NCI-H2081 treated with DMSO at 0.1 percent for 48 hours (cell line): ENCODE measurements at places on chromosomes 12 and 14.

GRCh38 chr14:103317976-103318580 lies 16.0 kb upstream of the EIF5 start:
- DNase-seq = no peak

DNA sequence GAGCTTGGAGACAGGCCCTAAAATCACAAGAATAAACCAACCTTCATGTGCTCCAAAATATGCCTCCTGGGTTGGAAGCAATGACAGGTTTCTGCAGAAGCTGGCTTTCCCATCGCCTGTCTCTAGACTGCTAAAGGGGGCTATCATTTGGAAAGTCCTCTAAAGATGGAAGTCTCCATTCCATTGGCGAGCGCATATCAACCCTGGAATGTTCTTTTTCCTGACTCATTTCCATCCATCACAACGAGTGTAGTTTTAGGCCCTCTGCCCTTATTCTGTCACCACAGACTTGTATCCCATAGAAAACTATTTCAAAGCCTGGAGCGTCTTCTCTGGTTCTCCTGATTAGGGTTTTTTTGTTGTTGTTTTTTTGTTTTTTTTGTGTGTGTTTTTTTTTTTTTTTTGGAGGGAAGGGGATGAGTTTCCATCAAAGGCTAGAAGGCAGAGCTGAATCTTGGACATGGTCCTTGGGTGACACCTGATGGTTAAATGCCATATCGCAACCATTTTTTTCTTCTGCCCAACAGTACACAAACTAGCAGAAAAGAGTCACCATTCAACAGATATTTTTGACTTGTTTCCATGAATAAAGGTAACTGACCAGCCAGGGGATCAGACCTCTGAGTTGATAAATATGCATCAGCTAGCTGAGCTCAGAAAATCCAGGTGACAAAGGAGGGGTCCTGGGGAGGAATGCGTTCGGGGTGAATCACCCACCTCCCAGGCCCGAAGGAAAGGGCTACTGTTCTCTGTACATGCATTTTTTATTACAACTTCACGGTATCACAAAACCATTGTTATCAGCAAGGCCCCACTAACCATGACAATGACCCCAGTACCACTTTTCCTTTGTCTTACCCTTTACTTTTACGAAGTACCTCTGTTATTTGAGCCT lies 40.5 kb downstream of the KCNA5 start:
- no peak for DNase-seq

DNA sequence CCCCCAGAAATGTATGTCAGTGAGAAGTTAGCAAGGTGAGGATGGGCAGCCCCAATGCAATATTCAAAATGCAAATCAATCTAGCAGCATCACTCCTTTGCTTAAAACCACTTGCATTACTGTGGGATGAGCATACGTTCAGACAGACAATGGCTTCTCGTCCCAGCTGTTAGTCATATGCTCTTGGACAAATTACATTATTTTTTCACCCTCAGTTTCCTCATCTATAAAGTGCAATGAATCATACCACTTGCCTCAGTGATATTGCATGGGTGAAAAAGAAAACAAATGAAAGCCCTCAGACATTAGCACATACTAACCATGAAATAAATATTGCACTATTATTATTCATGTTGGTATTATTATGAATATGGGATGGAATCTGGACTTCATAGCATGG lies 132.3 kb downstream of the C12orf75 start:
- DNase-seq = no peak

DNA sequence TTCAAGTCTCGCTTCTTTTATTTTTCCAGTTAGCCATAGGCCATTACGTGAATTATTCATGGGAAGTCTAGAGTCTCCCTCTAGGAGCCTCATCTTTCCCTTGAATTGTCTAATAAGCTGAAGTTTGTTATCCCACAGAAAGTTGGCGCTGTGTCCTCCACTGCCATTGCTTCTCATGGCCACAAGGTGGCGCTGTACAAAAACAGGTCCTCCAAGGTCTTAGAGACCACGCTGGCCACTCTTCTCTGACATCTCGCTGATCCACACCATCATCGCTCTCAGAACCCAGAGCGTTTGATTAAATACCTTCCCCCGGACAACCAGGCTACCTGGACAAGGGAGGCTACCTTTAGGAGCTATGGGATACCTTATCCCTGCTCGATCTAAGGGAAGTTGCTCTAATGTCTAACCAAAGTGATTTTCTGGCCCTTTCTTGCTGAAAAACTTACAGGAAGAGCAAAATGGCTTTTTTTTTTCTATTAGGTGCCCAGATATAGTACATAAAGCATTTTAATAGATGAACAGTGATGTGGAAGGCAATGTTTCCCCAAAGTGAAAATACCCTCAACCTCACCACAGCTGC lies 110.0 kb downstream of the CCDC60 start:
- DNase-seq = peak; percentile 1

DNA sequence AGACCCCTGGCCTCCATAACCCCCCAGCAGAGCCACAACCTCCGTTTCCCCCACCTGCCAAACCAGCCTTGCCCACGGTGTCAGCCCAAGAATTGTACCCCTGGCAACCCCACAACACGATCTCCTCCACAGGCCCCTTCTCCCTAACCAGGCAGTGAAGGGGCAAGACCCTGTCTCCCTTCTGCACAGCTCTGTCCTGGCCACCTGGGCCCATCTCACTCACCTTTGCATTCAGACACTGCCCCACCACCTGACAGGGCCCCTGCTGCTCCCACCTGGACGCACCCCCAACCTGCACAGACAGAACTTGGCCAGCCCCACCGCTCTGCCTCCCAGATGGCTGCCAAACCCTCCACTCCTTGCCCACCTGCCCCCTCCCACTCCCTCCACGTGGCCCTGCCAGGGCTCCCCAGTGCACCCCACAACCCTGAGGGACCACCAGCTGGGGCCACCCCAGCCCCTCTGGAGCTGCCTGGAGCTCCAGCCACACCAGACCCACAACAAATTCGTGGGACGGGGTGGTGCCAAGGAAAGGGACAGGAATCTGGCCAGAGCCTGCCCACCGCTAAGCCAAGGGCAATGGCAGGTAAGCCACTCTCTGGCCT lies 11.8 kb downstream of the AHNAK2 start:
- no peak for DNase-seq

DNA sequence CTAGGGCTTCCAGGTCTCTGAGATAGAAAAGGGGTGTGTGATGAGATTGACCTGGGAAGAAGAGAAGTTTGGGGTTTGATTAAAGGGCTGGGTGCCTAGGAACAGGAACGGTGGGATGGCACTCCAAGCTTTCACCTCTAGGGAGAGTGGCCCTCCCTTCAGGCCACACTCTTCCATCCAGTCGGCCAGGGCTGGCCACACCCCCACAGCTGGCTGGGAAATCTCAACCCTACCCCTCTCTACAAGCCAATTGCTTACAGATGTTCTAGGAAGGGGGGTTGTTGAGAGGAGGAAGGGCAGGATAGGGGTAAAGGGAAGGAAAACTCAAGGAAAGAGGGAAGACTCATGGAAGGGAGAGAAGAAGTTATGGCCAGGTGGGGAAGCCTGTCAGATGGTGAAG lies 6.6 kb upstream of the ITGA5 start:
- DNase-seq = no peak

DNA sequence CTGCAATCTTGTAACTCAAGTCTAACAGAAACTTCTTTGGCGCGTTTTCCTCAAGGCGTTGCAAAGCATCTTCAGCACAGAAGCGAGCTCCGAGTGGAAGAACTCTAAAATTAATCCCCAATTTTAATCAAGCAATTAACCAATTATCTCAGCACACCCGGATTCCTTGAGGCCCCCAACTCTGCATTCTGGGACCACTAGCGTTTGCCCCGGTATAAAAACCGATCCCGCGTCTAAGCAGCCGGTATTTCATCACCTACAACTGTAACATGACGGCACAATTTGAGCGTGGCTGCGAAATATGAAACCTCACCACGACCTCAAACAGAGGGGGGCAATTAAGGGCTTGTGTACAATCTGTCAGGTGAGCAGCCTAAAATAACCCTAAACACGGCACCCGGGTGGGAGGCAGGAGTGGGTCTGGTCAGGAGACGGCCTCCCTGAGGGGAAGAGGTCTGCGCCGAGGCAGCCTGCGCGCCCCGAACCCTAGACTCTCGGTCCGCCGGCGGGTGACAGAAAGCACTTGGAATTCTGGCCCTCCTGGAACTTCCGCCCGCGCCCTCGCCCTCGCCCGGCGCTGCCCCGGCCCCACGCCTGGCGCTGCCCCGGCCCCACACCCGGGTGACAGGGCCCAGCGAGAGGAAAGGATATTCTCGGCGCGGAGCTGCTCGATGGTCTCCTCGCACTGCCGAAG lies 594 bp downstream of the ZCCHC8 start:
- DNase-seq = peak; percentile 20

DNA sequence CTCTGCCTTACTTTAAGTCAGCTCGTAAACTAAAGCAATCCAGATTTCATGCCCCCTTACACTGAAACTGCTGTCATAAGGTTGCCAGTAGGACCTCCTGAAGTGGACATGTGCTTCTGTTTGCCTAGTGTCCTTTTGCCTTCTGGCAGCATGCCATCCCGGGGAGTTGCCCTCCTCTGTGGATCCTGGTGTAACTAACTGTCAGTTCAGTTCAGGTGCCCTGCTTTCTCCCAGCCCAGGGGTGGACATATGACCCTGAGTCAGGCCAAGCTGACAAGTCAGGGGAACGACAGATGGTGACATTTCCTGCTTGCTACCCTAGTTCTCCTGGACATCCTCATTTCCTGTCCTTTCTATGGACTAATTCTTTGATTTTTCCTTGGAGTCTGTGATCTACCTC lies 25.6 kb downstream of the AKAP6 start:
- DNase-seq = no peak

GRCh38 chr14:71995741-71996140 lies 63.5 kb downstream of the RGS6 start:
- DNase-seq = no peak

- no peak for DNase-seq
Observed at GRCh38 chr12:118870551-118870950, 110.8 kb upstream of the SRRM4 start.

GRCh38 chr12:15194456-15195368 lies 26.5 kb downstream of the RERG start:
- no peak for DNase-seq

GRCh38 chr12:65585648-65586602 lies 238.4 kb upstream of the HMGA2 start:
- no peak for DNase-seq

GRCh38 chr14:66509874-66510273 lies 1.9 kb downstream of the GPHN start:
- DNase-seq = no peak

DNA sequence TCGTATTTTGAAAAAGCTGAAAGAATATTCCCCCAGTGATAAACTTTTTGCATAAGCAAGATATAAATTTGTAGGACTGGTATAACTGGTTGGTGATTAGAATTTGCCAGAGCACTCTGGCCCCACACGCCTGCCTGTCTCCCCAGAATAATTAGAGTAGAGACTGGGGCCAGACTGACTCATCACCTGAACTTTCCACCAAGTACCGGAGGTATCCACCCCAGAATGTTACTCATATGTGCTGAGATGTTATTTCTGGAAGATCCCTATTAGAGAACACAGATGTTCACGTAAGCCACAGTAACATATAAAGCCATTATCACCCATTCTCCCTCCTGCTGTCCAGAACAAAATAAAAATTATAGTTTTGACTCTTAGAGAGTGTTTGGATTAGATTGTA lies 49.5 kb upstream of the PIWIL1 start:
- DNase-seq = no peak

DNA sequence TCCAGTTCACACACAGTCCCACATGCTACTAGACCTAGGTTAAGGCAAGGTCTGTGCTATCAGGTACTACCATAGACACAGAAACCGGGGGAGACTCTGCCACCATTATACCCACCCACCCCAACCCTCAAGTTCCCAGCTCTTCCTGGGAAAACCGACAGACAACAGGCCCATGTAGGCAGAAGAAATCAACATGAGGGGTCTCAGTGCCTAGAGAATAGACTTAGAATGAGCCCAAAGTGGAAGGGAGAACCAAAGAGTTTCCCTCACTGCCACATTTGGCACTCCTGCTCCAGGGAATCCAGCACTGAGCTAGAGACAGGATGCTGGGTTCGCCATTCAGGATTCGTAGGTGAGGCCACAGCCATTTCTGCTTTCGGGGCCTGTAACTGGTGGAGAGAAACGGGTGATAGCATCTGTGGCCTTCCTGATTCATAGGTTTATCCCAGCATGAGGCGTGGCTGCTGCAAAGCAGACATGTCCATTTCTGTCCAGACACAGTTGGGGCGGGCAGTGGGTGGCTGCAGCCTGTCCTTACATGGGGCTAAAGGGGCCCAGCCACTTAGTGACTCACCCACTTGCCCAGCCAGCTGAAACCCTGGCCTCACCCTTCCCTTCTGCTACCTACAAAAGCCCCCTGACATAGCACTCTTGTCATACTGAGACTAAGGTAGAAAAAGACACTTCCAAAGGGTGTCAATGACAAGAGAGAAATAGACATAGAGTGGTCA lies 69.4 kb downstream of the IRF2BPL start:
- no peak for DNase-seq

GRCh38 chr14:69749956-69750355 lies 17.0 kb upstream of the SRSF5 start:
- DNase-seq = no peak

DNA sequence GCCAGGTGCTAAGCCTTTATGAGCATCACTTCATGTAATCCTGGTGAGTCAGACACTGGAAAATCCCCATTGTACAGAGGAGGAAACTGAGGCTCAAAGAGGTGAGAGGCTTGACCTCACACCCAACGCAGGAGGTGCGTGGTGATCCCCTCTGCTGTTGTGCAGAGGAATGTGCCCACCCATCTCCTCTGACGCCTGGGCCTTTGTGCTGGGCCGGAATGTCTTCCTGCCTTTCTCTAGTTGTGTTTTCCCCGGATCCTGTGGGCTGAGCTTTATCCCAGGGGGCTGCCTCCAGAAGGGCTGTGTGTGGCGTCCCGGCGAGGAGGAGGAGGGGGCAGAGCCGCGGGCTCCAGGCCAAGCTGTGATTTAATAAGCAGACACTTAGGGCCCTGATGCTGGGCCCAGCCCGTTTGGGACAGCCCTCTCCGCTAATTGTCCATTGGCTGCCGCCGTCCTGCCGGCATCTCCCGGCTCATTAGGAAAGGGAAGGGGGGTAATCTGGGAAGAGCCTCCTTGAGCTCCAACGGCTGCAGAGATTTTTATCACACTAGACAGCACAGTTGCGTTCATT lies 653.6 kb downstream of the MED13L start:
- no peak for DNase-seq

DNA sequence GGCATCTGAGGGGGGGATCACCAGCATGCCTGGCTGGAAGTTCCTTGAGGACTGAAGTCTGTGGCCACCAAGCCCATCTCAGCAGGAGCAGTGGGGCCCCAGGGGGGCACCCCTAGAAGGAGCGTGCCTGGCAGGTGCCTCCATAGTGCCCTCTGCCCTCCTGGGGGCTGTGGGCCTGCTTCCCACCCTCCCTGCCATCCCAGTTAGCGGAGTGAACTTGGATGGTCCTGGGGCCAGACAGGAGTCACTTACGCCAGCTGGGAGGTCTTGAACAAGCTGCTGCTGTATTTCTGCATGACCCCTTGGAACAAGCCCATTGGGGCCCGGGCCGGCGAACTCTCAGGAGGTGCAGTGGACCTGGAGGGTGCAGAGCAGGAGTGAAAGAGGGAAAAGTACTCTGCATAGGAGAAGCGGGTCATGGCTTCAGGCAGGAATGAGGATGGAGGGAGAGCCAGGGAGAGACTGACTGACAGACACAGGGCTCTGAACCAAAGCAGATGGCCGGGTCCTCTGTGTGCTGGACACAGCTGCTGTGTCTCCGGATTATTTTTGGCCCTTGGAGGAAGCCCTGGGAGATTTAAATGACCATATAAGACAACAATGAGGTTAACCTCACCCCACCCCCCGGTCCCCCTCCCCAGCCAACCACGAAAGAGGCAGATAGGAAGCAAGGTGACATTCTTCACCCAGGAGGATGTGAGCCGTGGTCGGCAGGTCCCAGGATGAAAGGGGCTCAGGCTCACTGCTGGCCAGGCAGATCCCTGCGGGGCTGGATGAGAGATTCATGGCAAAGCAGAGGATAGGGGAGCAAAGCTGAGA lies 19.6 kb downstream of the ASB2 start:
- no peak for DNase-seq
